ENCODE measurements at places on chromosomes 3 and 15.
A peak's percentile ranks its signal among the peaks of the same experiment; 100 is the strongest.

- DNase-seq: no peak
Observed at GRCh38 chr3:52894756-52895155, 2.6 kb downstream of the STIMATE start.

DNA sequence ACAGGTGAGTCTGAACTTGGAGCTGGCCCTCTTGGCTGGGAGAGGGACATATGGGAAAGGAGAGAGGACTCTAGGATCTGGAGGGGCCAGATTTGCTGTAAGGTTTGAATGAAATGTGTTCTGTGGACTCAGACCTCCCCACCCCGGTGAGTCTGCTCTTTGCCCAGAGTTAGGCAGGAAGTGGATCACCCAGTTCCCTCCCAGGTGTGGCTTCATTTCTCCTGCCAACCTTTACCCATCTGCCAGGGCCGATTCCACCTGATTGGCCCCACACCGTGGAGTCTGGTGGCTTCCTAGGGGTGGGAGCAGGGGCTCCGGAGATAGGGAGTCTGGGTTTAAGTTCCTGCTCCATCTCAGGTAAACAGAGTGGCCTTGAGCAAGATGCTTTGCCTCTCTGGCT lies 25.5 kb downstream of the CD276 start:
- no peak for DNase-seq

- no peak for DNase-seq
Observed at GRCh38 chr3:170062068-170062467, 24.3 kb downstream of the GPR160 start.

DNA sequence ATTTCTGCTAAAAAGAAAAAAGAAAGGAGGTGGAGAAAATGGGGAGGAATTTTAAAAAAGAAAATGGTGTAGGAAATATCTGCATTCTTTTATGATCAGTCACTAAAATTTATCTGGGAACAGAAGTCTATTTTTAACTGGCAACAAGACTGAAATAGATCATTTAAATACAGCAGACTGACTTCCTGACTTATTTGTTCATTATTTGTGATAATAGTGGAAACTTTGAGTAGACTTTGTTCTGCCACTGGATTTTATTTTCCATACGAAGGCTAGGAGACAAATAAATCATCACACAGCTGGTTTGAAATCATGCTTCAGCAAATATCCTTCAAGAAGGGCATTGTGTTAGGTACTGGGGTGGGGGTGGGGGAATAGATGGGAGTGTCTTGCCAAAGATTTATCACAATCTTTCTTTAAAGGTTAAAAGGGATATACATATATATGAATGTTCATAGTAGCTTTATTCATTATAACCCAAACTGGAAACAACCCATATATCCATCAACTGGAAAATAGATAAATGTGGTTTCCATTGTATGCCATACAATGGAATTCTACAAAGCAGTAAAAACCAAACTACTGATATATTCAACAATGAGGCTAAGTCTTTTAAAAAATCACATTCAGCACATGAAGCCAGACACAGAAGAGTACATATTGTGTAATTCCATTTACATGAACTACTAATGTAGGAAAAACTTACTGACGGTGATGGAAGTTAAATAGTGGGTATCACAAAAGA lies 4.7 kb upstream of the CLASP2 start:
- no peak for DNase-seq

GRCh38 chr3:195212033-195212748 lies 58.8 kb downstream of the XXYLT1 start:
- no peak for DNase-seq

DNA sequence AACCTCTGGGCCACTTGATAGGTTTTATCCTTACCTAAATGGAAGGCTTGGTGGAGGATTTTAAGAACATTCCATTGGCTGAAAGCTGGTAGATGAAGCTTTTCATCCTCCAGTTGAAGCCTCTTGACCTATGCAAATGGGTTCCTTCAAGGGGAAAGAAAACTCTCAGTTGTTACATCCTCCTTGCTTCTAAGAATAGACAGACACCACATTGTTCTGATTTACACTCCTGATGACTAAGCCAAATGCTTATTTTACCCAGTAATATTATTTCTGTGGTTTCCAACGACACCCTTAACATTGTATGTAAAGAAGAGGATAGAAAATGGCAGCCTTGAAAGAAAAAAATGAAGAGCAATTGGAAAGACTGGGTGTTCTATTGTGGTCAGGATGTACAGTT lies 480.5 kb downstream of the OTOL1 start:
- DNase-seq: no peak

GRCh38 chr15:93664213-93664956 lies 567.0 kb upstream of the MCTP2 start:
- DNase-seq: no peak

DNA sequence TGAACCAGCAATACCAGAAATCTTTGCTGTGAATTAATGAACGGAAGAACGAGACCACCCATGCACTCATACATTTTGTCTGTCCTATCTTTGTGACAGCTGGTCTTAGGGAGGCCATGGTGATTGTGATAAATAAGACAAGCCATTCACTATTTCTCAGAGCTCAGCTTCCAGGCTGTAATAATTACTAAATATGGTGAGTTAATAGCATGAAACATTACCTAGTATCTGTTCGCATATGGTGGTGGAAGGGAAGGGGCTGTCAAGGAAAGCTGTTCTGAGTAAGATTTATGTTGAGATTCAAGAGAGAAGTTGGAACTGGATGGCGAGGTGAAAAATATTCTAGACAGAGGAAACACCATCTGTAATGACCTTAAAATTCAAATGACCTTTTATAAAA lies 719.0 kb upstream of the ZNF385D start:
- no peak for DNase-seq

- DNase-seq: no peak
Observed at GRCh38 chr3:27686642-27687041, 35.5 kb downstream of the EOMES start.

DNA sequence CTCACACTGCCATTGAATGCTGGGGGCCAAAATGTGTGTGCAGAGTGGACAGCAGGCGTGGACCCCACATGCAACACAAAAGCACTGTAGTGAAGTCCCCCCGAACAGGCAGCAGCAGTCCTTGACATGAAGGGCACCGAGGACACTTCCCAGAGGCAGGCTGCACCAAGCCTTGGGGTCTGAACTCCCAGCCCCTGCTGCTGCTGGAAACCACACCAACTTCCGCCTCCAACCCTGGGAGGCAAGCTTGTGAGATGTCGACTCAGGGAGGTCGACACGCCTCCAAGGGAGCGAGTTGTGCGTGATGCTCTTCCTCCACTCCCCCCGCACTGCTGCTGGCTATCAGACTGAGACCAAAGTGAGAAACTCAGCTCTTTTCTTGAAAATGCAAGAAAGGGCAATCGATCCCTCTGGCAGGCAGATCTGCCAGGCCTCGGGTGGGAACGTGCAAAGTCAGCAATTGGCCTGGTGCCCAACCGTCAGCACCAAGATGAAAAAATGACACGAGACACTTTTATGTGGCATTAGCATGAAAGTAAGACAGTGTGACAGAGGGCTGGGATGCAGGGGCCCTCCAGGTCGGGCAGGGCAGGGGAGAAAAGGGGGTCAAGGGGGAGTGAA lies 43.6 kb downstream of the WHAMM start:
- no peak for DNase-seq

DNA sequence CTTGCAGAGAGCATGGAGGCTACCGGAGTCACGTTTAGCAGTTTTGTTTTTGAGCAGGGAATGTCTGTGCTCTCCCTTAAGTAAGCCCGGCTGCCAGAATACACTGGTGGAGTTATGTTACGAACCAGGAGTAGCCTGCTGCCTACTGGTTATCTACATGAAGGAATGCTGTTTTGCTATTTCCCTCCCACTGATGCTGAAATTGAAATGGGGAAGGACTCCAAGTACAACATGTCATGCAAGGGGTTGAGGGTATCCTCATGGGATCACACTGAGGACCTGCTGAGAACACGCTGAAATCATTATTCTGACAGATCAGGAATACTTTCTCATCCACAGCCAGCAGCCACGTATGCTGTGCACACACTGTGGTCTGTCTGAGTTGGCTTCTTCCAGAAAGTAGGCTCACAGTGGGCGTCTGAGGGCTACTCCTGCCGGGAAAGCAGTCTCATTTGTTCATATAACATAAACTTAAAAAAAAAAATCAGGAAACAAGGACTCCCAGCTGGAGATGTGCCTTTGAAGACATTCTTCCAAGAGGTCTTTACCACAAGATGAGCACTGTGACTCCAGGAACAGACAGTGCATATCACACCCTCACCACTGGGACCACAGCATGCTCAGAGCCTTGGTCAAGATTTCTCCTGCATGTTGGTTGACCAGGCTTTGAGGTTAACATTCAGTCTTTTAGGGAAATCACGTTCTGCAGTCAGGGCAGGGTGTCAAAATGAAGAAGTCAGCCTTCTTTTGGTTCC lies 300.4 kb upstream of the RASGRP1 start:
- DNase-seq: no peak

DNA sequence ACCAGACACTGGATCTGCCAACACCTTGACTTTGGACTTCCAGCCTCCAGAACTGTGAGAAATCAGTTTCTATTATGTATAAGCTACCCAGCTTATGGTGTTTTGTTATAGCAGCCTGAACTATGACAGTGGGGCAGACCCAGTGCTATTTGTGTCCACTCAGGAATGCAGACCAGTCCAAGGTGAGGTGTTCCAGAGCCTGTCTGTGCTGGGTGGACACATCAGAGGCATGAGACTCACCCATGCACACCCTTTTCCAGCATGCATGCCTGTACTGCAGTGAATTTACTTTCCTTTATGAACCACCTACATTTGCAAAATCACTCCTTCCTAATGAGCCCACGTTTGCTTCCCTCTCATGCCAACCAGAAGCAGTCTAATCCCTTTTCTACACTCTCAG lies 27.6 kb upstream of the DET1 start:
- DNase-seq: no peak

DNA sequence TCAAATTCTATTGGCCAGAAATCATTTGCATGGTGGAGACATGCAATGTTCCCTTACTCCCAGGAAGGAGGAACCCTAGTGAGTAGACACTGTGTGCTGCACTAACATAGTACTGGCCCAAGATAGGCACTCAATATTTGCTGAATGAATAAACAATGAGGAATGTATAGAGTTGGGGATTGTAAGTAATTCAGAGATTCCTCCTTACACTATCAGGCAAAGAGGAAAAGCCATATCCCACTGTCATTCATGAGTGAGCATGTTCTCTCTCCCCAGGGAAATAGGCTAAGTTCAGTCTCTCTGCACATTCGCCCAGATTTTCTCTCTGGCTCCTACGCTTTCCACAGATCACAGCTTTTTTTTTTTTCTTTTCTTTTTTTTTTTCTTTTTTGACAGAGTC lies 154.9 kb upstream of the WNT5A start:
- no peak for DNase-seq

GRCh38 chr3:112653209-112653871 lies 12.4 kb upstream of the CCDC80 start:
- DNase-seq: no peak

DNA sequence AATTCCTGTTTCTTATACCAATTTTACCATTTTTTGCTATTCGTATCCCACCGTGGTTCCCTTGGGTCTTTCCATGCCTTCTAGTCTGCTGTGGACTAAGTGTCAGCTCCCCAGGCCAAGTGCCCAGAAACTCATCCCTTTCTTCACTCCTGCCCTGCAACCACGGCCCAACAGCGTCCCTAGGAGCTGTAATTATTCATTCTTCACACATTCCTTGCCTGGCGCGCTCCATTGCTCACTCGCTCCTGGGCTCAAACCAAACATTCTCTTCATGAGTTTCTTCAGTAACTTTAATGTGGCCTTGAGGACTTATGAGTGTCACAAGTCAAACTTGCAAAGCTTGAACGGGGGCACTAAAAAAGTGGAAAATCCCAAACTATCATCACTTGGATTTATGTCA lies 15.7 kb downstream of the GABRB3 start:
- no peak for DNase-seq

- peak; percentile 54 for DNase-seq
Observed at GRCh38 chr15:65824031-65824743, 32.1 kb upstream of the DENND4A start.

DNA sequence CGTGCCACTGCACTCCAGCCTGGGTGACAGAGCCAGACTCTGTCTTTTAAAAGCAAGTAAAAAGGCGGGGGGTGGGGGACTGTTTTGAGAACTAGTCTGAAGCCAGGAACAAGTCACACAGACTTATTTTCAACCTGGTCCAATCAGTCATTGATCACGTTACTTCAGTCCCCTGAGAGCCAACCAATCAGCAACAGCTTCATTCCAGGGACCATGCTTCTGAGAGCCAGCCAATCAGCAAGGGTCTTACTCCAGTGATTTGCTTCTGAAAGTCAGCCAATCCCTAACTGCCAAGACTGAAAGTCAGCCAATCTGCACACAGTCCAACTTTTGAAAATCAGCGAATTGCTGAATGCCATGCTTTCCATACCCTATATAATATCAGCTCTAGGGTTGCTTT lies 48.6 kb upstream of the C15orf39 start:
- DNase-seq: peak; percentile 21

GRCh38 chr3:69490971-69491370 lies 105.1 kb upstream of the FRMD4B start:
- no peak for DNase-seq

GRCh38 chr3:34842706-34843480 lies 796.4 kb upstream of the ARPP21 start:
- no peak for DNase-seq

DNA sequence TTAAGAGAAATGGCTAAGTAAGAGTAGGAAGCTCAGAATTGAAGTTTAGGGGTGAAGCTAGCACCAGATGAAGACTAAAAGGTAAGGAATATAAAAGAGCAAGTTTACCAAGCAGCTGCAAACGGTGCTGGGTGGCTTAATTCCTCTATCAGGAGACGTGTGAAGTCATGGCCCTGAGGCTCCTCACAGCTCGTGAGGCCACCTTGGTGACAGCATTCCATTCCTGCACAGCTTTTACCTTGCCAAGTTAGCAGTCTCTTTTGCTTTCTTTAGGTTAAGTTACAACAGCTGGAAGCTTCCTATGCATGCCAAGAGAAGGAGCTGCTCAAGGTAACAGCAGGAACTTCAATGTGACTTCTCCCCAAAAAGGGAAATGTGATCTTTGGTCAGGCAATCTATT lies 6.4 kb downstream of the TMCO5A start:
- no peak for DNase-seq

- DNase-seq: no peak
Observed at GRCh38 chr15:39651881-39652280, 71.0 kb downstream of the THBS1 start.

- DNase-seq: no peak
Observed at GRCh38 chr3:147890114-147890513, 480.9 kb downstream of the ZIC1 start.

- no peak for DNase-seq
Observed at GRCh38 chr3:171462224-171462623, 2.0 kb upstream of the TNIK start.

GRCh38 chr3:172018364-172018763 lies 21.0 kb upstream of the FNDC3B start:
- no peak for DNase-seq

- DNase-seq: no peak
Observed at GRCh38 chr15:100202309-100202960, 139.3 kb downstream of the ADAMTS17 start.

GRCh38 chr3:54357301-54357700 lies 234.9 kb downstream of the CACNA2D3 start:
- DNase-seq: no peak

- no peak for DNase-seq
Observed at GRCh38 chr15:94255540-94255939, 24.2 kb downstream of the MCTP2 start.
